ENCODE measurements at places on chromosomes 3 and 15. TPM values are rescaled to one million over a fixed set of nuclear protein-coding genes. Genes with fewer than 3 reads are reported as not detected.

Gene SAMD7
- not detected for polyA plus RNA-seq

Gene GPX1
- 128 TPM for polyA plus RNA-seq

Gene ARHGEF26
- polyA plus RNA-seq = 14.2 TPM

Gene COL7A1
- 22.5 TPM for polyA plus RNA-seq

Gene CELF6
- 3.1 TPM for polyA plus RNA-seq

Gene TMC3
- 0.25 TPM for polyA plus RNA-seq

Gene FBXO40
- 0.02 TPM for polyA plus RNA-seq

Gene SHC4
- 2.3 TPM for polyA plus RNA-seq

Gene FAM107A
- polyA plus RNA-seq = 4.9 TPM

Gene GNAT1
- not detected for polyA plus RNA-seq

Gene ANKRD63
- polyA plus RNA-seq = 0.11 TPM

Gene CNTN4
- 24.5 TPM for polyA plus RNA-seq

Gene GOLGA8S
- 0.81 TPM for polyA plus RNA-seq

Gene B3GALNT1
- polyA plus RNA-seq = 50.1 TPM

Gene TLR9
- 0.17 TPM for polyA plus RNA-seq

Gene TRPM1
- 0.19 TPM for polyA plus RNA-seq

Gene MME
- polyA plus RNA-seq = 436 TPM

Gene CPN2
- 0.88 TPM for polyA plus RNA-seq

Gene LRRC3B
- polyA plus RNA-seq = 2.3 TPM

Gene ATG3
- polyA plus RNA-seq = 46.2 TPM

Gene HYAL1
- 6.4 TPM for polyA plus RNA-seq

Gene NR2E3
- 0.82 TPM for polyA plus RNA-seq

Gene RBM15B
- 37.0 TPM for polyA plus RNA-seq

Gene CDHR4
- polyA plus RNA-seq = not detected

Gene SLC15A2
- 16.6 TPM for polyA plus RNA-seq

Gene ABI3BP
- 19.4 TPM for polyA plus RNA-seq

Gene CCDC9B
- 6.4 TPM for polyA plus RNA-seq

Gene SUSD5
- polyA plus RNA-seq = 4.8 TPM

Gene RBP2
- 0.59 TPM for polyA plus RNA-seq

Gene CCR8
- not detected for polyA plus RNA-seq

Gene FYCO1
- 17.6 TPM for polyA plus RNA-seq

Gene GTF2E1
- polyA plus RNA-seq = 14.2 TPM

Gene EFHB
- polyA plus RNA-seq = 8.6 TPM

Gene WDR72
- polyA plus RNA-seq = 58.7 TPM

Gene ST6GAL1
- 59.8 TPM for polyA plus RNA-seq

Gene MYD88
- 28.1 TPM for polyA plus RNA-seq

Gene TM6SF1
- polyA plus RNA-seq = 1.9 TPM

Gene SLC22A13
- 2.3 TPM for polyA plus RNA-seq

Gene XCR1
- polyA plus RNA-seq = 0.22 TPM

Gene ACP3
- polyA plus RNA-seq = 67.5 TPM

Gene GRM7
- polyA plus RNA-seq = 3.4 TPM

Gene CYP1A2
- 0.14 TPM for polyA plus RNA-seq

Gene DGKG
- 0.92 TPM for polyA plus RNA-seq

Gene PHLDB2
- polyA plus RNA-seq = 71.9 TPM

Gene MUC20
- 21.2 TPM for polyA plus RNA-seq

Gene SLC22A14
- polyA plus RNA-seq = 0.89 TPM

Gene GOLGA6A
- polyA plus RNA-seq = 0.31 TPM

Gene ZKSCAN7
- polyA plus RNA-seq = 18.8 TPM

Gene DLEC1
- polyA plus RNA-seq = 0.45 TPM

Gene SUMF1
- polyA plus RNA-seq = 40.2 TPM

Gene CFAP100
- polyA plus RNA-seq = 3.0 TPM

Gene KBTBD13
- not detected for polyA plus RNA-seq

Gene UQCC5
- polyA plus RNA-seq = 14.9 TPM

Gene PLXND1
- 147 TPM for polyA plus RNA-seq

Gene USP13
- polyA plus RNA-seq = 14.7 TPM
